ENCODE measurements at places on chromosomes 2 and 18. TPM values are rescaled to one million over a fixed set of nuclear protein-coding genes. Genes with fewer than 3 reads are reported as not detected.

GRCh38 chr2:215851082-215851481, 162.3 kb downstream of the MREG start:
- DNase-seq, result no peak

GRCh38 chr2:237310515-237311114, 103.3 kb downstream of the COL6A3 start:
- no peak for DNase-seq

GAL3ST2 gene
- 0.80 TPM for total RNA-seq

TTC31 gene
- total RNA-seq, result 79.5 TPM

DNA sequence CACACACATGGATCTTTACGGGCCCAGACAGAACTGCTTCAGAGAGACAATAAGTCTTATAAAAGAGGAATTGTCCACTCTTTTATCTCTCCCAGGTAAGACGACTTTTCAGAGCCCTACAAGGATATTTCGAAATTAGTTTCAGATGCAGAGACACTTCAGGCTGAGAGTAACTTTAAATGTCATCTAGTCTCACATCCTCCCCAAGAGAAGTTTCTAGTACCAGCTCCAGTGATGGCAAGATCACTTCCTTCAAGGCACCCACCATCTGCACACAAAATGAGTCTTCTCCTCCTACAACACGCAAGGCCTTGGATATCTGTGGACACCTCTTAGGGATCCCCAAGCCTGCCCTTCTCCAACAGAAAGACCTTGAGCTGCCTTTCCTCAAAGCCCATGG, 39.0 kb upstream of the KLHL29 start:
- no peak for DNase-seq

DNA sequence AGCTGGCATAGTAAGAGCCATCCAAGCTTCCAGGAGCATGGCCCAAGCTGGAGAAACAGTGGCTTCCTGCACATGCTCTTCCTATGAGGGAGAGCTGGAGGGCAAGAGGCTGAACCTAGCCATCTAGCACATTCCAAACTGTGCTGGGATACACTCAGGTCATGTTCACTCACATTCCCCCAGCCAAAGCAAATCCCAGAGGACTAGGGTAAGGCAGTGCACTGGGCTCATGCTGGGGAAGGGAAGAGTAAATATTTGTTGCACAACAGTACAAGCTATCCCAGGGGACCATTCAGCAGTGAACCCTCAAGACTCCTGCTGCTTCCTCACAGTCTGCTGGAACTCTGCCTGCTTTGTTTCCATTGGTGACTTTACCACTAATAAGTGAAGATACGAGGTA, 20.7 kb upstream of the GYPC start:
- DNase-seq, result no peak

CABYR gene
- 0.67 TPM for total RNA-seq

RAB6D gene
- 2.1 TPM for total RNA-seq

DNA sequence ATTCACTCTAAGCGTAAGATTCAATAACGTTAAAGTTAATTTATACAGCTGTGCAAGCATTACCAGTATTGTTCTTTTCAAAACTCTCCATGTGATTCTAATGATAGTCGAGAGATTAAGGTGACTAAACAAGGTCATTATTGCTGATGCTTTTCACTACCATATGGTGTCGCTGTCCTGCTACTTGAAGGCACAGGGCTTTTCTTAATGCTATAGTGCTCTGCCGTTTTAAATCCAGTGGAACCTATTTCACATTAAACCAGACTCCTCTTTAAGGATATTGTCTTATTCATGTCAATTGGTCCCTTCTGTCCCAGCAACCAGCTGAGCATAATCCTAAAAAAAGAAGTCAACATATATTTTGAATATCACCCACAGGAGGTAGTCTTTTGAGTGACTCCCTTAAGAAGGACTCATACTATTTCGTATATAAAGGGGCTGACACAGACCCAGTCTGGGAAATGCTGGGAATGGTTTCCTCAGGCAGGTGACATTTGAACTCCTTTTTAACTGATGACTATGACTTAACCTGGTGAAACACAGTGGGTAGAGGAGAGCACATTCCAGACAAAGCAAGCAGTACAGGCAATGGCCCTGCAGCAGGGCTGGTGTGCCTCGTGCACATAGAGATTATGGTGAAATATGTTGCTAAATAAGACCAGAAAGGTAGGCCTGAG, 53.9 kb upstream of the CYTIP start:
- no peak for DNase-seq

DNA sequence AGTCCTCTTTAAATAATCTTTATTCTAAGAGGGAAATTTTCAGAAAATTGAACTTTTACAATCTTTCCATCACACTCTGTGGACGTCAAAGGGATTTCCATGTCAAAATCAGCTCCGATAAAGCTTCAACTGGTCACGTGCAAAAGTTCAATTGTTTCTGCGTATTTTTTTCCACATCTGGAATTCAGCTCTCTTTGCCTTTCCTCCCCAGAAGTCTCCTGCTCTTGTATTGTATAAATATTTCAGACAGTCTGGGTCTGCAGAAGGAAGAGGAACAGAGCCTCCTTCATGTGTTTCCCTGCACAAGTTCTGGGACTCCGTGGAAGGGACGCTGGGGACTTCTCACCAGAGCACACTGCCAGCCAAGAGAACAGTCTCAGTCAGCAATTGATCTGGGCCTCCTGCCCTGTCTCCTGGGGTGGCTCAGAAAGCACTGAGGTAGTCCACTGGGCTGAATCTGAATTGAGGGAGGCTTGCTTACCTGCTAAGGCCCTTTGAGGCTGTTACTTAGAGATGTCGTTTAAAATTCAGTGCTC, 251.5 kb downstream of the TFCP2L1 start:
- DNase-seq, result no peak

DNA sequence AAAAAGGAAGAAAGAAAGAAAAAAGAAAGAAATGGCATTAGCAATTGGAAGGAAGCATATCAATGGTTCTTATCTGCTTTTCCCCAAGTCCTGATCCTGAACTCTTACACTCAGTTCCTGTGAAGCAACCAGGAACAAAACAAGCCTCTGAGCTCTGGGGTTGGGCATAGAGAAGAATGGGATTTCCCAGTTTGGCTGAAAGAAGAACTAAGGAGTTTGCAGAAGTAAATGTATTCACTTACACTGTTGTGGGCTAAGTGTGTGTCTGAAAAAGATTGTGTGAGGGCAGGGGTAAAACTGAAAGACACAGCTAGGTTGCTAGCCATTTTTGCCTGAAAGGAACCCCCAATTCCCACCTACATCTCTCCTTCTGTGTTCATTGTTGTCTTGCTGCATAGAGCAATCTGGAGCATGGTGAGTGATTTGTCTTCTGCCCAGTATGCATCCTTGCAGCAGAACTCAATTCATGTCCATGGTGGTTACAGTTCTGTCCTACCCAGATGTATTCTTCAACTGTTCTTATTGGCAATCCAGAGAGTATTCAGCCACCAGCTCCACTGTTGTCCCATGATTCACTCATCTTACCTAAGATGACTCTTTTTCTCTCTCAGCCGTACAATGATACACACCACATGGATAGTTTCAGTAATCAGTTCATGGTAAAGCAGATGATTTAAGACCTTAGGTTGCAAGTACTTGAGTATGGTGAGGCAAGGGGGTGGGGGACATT, 348.7 kb downstream of the ARHGAP15 start:
- DNase-seq, result no peak

FBXO36 gene
- 0.94 TPM for total RNA-seq

KCNG2 gene
- total RNA-seq, result not detected

- no peak for DNase-seq
Observed at GRCh38 chr18:64419156-64419555, 270.3 kb upstream of the LINC00305 start.

- DNase-seq, result no peak
Observed at GRCh38 chr2:44952143-44952805, 10.8 kb downstream of the SIX3 start.

DNA sequence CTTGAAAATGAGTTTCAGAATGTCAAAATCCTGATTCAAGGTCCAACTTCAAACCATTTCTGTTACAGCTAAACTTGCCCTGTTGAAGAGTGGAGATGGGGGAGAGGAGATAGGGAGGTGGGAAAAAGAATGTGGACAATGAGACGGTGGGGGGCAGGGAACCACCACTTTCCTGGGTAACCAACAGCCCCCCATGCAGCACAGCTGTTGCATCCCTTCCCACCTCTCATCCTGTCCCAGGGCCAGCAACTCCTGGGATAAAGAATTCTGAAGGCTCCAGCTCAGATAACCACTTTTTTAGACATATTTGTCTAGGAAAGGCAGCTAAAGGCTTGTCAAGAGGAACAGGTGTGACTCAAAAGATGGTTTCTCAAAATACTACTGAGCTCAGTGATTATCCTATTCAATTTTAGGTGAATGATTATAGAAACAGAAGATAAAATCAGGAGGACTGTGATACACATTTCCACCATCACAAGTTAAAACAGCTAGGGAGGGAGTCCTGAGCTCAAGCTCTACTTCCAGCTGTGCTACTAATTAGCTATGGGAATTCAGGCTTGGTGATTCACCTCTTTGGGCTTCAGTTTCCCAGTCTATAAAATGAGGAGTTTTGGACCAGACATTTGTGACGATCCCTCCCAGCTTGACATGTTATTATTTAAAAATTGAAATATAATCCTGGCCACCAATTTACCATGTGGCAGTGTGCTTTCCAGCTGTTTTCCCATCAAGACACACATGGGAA, 36.3 kb downstream of the HDHD2 start:
- DNase-seq, result no peak

ZNF519 gene
- 2.9 TPM for total RNA-seq

DNA sequence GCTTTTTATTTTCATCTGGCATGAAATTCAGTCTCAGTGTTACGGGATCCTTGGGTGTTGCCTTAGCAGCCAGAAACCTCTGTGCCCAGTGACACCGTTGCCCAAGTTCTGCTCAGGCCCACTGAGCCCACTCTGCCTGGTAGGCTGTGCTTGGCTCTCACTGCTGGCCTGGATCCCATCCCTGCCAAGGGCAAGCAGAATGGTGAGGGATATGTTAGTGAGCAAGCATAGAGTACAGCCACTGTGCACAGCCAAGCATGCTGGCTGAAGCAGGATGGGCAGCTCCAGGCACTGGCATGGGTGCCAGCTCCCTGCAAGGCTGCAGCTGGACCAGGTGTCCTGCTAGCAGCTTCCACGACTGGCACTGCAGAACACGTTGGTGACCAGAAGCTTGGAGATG, 194.7 kb upstream of the TFPI start:
- no peak for DNase-seq

IL36RN gene
- not detected for total RNA-seq

GRCh38 chr18:58996131-58996641, 131.5 kb downstream of the ZNF532 start:
- no peak for DNase-seq

- no peak for DNase-seq
Observed at GRCh38 chr2:233051241-233052149, 8.6 kb upstream of the INPP5D start.

All from Peyer's patch (tissue), 4 donors.